Stimulated activated CD8-positive, alpha-beta memory T cell treated with anti-CD3 and anti-CD28 coated beads, Interleukin-4, amount 100 ng/mL, for 4 hours (primary cell): ENCODE measurements at places on chromosomes 4 and X.

DNA sequence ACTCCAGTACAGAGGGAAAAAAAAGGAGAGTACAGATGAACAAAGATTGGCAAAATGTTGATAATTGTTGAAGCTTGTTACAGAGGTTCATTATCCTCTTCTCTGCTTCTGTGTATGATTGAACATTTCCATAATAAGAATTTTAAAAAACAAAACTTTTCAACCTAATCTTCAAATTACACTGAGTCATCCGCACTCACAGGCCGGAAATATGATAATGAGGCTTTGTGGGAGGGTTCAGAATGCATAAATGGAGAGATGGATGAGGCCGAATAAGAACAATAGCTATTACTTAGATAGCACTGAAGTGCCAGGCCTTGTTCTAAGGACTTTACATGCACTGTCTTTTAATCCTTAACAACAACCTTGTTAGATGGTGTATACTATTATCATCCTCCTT is 4.6 kb upstream of the ERCC6L start:
- no peak for DNase-seq

GRCh38 chr4:57412259-57413054 is 302.3 kb upstream of the IGFBP7 start:
- DNase-seq, result no peak

GRCh38 chr4:137283737-137284136 is 248.6 kb downstream of the PCDH18 start:
- DNase-seq, result no peak

GRCh38 chrX:8864161-8864560 is 63.0 kb upstream of the FAM9A start:
- DNase-seq, result no peak

- DNase-seq, result no peak
These were observed 90.9 kb upstream of the LNX1 start for GRCh38 chr4:53682196-53682595.

DNA sequence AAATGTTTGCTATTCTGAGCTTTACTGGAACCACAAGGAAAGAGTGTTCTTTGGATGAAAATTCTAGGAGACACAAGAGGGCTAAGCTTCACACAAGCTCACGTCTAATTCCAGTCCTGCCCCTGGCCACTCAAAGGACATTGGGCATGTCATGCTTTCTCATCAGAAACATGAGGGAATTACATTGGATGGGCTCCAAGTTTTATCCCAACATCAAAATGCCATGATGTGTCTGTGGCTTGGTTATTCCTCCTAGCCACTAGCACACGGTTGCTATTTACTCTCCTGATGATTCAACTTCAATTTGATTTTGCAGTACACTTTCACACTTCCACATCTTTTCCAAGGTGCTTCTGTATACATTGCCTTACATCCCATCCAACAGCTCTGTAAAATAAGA is 149.6 kb upstream of the FAM9B start:
- no peak for DNase-seq

DNA sequence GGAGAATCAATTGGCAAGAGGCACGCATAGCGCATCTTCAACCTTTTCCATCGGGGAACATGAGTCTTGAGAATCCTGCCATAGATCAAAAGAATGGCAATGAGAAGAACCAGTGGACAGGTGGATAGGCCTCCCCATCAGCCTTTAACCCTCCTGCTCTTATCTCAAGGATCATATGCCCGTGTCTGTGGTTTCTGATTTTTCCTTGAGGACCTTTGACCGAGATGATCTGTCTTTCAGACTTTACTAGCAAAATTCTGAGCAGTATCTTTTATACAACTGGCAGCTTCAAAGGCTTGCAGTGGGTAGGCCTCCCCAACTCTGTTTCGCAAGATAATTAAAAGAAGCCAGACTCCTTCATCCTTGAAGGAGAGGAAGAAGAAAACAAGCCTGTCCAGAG is 174.4 kb downstream of the REPS2 start:
- DNase-seq, result no peak

GRCh38 chr4:118918388-118918787 is 29.7 kb downstream of the SYNPO2 start:
- no peak for DNase-seq
